ENCODE measurements at places on chromosomes 12 and 14. TPM values are rescaled to one million over a fixed set of nuclear protein-coding genes. Genes with fewer than 3 reads are reported as not detected.

GRCh38 chr12:26434299-26435068 lies 239.1 kb downstream of the SSPN start:
- no peak for DNase-seq

DNA sequence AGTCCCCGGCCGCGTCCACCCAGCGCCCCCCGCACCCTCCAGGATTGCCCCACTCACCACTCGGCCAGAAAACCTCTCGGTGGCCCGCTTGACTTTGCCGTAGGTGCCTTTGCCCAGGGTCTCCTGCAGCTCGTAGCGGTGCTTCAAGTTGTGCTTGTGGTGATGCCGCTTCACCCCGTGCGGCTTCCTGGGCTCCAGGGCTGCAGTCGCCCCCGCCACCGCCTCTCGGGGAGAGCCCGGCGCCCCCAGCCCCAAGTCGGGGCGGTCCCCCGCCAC lies 459 bp downstream of the NUAK1 start:
- no peak for DNase-seq

KRT6A gene
- total RNA-seq, result not detected

KLRC2 gene
- 0.67 TPM for total RNA-seq

P2RX2 gene
- not detected for total RNA-seq

All from sciatic nerve (tissue), 2 donors.